ENCODE measurements at places on chromosomes 7 and 10.
A peak's percentile ranks its signal among the peaks of the same experiment; 100 is the strongest.

GRCh38 chr10:13527864-13528122 is 1.0 kb downstream of the BEND7 start:
- no peak for DNase-seq

DNA sequence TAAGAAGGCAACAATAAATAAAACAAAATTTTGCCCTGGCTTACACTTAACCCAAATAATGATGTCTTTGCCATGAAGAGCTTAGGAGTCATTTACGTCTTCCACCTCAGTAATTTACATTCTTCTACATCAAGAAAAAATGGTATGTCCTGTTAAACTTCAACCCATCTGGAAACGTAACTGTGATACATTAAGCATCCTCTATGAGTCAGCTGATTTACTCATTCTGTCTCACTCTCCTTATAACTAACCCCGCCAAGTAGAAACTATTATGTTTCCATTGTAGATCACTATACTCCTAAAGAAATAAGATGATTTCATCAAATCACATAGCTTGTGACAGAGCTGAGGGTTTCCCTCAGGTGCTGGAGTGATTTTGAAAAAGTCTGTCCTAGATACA is 330.7 kb downstream of the CDC14C start:
- no peak for DNase-seq

GRCh38 chr10:117373823-117374505 is 1.3 kb downstream of the PDZD8 start:
- no peak for DNase-seq

DNA sequence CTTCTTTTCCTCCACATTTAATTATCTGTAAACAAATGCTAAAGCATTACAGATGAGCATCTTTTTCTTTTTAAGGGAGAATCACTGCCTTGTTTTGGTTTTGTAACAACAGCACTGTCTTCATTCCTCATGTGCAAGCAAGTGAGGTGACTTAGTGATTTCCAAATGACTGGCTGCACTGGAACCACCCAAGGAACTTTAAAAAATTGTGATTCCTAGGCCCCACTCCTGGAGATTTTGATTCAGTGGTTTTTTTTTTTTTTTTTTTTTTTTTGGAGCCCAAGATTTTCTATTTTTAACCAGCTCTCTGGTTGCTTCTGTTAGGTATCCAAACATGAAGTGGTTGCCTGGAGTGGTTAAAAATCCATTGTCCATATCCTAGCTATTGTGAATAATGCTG is 176.2 kb downstream of the LRMDA start:
- DNase-seq = no peak

DNA sequence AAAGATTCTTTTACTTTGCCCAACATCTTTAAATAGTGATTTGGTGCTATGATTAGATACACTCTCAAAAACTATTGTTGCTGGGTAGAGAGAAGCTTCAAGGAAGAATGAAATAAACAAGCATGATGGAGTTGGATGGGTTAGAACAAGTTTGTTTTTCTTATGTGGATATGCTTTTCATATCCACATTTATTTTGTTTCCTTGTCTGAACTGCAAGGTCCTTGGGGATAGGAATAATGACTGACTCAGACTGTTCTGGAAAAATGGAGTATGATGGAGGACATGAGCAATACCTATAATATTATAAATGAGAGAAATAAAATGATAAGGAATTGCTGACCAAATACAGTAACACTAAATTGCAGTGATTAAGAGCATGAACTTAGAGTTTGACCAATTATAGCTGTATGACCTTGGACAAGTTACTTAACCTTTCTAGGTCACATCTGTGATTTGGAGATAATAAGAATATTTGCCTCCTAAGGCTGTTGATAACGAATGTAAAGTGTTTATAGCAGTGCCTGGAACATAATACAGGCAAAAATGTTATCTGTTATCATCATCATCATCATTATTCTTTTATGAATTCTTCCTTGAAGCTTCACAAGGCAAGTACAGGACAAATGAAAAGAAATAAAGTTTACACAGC is 847.5 kb downstream of the LRMDA start:
- DNase-seq = no peak

- no peak for DNase-seq
These were observed at the start of gene PRKAG2 for GRCh38 chr7:151876899-151877777. PRKAG2 (minus strand) TSS chr7:151877115; CDS start chr7:151876620, 495 bp downstream.

DNA sequence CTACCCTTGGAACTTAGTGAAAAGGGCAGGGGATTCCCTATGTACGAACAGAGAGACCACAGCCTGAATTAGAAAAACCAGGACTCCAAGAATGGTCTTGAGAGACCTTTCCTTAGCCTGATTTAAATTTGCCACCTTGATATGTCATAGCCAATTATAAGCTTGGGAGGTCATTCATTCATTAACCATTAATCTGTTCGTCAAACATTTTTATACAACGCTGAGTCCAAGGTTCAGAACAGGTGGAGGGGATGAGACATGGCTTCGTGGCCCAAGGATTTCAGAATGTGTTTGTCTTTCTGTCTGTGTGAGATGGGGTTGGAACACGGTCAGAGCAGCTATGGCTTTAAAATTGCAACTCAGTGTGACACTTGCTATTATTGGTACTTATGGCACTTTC is 158.0 kb downstream of the PAXIP1 start:
- no peak for DNase-seq

- DNase-seq = no peak
These were observed 26.2 kb upstream of the AOAH start for GRCh38 chr7:36750451-36750850.

DNA sequence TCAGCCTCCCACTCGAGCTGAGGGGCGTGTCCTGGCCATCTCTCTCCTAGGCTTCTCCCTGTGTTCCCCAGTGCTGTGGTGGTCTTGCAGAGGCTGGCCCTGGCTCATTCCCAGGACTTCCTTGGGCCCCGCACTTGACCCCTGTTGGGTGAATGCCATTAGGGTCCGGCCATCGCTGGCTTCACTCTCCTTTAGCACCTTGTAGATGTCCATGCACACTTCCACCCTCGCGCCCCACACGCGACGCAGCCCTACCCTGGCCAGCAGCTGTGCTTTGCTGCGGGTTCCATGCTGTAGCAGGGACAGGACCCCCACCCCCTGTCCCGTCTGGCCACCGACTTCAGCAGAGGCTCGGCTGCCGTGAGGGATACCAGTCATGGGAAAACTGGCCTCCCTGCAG is 46.3 kb downstream of the PITRM1 start:
- no peak for DNase-seq

- DNase-seq = no peak
These were observed 69.8 kb upstream of the DRGX start for GRCh38 chr10:49465736-49466135.

GRCh38 chr10:71213127-71213621 is 804 bp downstream of the UNC5B start:
- DNase-seq = peak; percentile 85

- no peak for DNase-seq
These were observed 195.1 kb upstream of the WDR11 start for GRCh38 chr10:120656107-120656506.

DNA sequence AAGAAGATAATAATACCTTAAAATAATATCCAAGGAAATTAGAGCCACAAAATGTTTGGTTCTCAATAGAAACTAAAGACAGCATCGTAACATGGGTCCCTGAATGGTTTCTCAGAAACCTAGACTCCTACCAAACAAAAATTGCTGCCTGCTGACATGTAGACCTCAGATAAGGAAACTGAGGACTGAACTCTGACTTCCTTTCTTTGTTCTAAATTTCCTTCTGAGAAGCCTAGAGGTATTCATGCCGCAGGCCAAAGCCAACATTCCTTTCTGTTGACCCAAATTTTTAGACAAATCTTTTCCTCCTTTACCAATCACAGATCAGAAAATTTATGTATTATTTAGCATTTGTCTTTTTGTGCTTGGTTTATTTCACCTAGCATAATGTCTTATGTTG is 816.7 kb upstream of the PHF14 start:
- DNase-seq = no peak

DNA sequence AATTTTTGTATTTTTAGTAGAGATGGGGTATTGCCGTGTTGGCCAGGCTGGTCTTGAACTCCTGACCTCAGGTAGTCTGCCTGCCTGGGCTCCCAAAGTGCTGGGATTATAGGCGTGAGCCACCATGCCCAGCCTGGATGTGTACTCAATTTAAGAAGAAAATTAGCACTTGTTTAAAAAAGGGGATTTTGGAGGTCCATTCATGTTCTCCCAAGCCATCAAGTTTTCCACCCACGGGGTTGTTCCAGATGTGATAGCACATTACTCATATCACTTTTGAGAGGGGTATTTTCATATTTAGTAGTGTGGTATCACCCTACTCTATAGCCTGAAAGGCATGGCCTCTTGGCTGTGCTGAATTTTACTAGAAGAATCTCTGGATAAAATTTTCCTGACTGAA is 10.5 kb upstream of the SLC26A3 start:
- no peak for DNase-seq

- no peak for DNase-seq
These were observed 68.6 kb downstream of the SLC13A1 start for GRCh38 chr7:123131140-123131539.

GRCh38 chr10:33179067-33179466 is 155.4 kb downstream of the NRP1 start:
- no peak for DNase-seq

- no peak for DNase-seq
These were observed 25.8 kb downstream of the ACTA2 start for GRCh38 chr10:88926566-88927415.

DNA sequence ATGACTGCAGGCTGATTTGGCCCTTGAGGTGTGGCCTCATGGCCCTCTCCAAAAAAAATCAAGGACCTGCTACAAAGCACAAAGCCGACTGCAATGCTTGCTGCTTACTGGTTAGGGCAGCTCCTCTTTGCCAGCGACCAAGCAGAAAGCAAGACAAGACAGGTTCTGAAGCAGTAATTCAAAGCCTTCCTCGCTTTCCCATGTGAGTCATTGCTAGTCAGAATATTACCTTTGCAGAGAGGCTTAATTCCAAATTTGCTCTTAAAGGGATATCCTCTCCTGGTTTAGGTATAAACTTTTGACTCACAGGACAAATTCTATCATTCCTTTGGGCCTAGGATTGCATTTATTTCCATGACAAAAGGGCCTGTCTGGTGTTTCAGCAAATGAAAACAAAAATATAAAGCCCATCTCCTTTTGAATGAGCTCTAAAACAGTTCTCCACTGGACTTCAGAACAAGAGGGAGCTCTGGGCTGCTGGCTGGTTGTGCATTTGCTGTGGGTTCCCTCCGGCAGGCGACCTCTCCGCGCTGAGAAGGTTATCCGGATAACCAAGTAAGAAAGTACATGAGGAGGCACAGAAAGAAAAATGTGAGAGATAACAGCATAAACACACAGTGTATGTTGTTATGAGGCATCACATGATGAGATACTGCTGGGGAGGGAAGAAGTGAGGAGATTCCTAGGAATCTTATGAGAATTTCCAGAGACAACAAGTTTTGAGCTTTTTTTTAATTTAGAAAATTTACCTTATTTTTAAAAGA is 90.8 kb downstream of the EGFR start:
- peak; percentile 90 for DNase-seq

- no peak for DNase-seq
These were observed 219.2 kb upstream of the BMPER start for GRCh38 chr7:33685981-33686683.

DNA sequence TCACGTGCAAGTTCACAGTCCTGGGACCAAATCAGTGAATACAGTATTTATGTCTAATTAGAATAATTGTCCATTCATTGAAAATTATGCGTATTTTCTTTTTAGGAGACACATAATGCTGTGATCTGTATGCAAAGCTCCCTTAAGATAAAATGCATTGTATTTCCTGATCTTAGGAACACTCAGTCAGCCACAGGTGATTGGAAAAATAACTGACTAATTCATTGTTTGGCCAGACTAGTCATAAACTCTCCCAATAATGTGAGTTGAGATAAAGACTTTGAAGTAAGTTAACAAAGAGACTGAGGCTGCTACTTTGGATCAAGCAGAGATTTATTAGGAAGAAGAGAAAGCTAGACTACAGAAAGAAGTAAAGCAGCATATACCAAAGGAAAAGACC is 182.2 kb downstream of the GNAI1 start:
- DNase-seq = no peak

DNA sequence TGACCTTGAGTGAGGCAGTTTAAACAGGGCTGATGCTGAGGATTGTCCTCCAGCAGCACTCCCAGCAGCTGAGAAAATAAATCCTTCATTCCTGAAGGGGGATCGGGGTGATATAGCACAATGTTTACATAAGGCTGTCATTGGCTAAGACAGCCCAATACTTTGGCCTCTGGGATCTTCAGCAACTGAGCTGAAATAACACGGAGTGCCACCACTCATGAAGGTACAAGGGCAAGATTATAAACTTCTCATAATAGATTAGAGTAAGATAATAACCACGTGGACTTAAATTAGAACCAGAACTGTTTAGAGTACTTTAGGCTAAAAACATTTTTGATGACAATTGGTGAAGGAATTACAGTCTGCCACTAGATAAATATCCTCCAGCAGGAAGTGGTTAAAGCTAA is 70.0 kb upstream of the PAPSS2 start:
- no peak for DNase-seq

DNA sequence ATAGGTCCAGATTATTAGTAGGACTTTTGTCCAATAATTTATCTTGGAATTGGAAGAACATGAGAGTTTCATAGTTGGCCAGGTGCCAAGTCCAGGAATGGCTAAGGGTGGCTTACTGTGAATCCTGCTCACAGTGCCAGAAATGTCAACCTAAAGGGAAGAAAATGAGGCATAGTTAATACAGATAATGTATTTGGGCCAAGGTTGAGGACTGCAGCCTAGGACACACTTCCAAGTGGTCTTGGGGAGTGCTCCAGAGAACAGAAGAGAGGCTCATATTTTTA is 78.2 kb downstream of the MAPK8 start:
- no peak for DNase-seq

DNA sequence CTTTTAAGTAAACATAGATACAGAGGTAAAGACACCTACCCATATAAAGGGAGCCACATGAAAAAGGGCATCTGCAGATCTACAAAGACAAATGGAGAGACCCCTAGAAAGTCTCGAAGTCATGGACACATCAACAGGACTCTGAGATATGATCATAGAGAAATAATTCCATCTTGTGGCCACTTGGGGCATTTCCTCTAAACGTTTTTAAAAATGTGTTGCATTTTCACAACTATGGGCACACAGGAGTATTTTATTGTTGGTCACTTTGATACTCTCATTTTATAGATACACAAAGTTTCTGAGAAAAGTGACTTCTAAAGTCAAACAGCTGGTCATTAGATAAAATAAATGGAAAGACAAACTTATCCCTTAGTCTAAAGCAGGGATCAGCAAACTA is 87.1 kb downstream of the CRTAC1 start:
- no peak for DNase-seq

- DNase-seq = no peak
These were observed 188.3 kb downstream of the WDR37 start for GRCh38 chr10:1244493-1244892.

- DNase-seq = no peak
These were observed 6.5 kb downstream of the DIP2C start for GRCh38 chr10:682931-683447.

Measured in RWPE2 (cell line).